ENCODE measurements at places on chromosomes 1 and 21. TPM values are rescaled to one million over a fixed set of nuclear protein-coding genes. Genes with fewer than 3 reads are reported as not detected.

The PRR9 gene
- total RNA-seq: not detected

The TSPEAR gene
- total RNA-seq: 0.27 TPM

DNA sequence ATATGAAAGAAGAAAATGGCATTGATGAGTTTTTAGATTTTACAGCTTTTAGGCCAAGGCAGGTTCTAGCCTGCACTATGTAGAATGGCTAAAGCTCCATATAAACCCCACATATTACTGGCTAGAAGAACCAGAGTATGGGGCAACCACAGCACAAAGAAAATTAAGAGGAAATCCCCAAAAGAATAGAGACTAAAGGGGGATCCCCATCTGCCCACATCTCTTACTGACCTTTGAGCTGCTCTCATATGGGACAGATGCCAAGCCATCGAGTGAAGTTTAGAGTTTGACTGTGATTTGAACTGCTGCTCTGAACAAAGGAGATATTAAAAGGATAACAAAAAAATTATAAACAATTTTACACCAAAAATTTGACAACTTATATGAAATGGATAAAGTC lies 102.2 kb upstream of the HAO2 start:
- no peak for DNase-seq

- no peak for DNase-seq
Measured at GRCh38 chr21:46148106-46148505, 7.3 kb downstream of the FTCD start.

DNA sequence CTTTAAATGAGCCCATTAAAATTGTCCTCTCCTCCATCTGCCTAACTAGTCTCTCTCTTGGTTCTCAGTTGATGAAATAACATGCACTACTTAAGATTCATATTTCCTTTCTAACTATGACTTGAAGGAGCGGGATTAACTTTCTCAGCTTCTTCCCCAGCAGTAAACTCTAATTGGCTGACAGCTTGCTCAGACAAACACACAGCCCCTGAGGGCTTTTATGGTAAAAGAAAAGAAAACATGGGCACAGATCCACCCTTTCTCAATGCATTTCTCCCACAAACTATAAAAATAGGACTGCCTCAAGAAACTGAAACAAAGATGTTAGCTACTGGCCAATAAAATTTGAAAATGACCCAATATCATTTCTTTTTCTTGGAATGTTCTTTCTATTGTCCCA lies 703.1 kb downstream of the ADGRL2 start:
- DNase-seq: no peak

DNA sequence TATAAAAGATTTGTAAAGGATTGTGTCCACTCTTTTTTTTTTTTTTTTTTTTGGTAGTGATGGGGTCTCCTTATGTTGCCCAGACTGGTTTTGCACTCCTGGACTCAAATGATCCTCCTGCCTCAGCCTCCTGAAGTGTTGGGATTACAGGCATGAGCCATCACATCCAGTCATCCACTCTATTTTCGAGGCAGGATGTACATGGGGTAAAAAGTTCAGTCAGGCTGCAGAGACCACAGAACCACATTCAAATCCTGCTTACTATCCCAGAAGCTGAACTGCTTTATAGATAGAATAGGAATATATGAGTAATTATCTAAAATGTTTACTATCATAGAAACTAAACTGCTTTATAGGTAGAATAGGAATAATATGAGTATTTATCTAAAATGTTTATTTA lies 26.0 kb upstream of the KCNK2 start:
- DNase-seq: no peak

DNA sequence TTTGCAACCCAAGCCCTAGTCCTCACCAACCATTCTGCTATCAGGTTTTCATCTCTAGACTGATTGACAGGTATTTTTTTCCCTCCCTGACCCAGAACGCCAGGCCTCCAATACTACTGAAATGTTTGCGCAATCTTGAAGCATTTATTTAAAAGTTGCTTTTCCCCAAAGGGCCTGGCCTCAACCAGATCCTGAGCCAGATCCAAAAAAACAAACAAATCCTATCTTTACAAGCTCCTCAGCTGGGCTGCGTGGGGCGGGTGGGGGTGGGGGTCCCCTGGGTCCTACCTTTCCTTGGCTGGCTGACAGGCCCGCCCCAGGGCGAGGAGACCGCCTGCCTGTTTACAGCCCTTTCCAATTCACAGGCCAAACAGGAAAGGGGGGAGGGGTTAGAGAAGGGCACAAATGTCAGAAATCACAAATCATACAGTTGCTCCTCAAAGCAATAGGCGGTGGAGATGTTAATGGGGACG lies 98.8 kb downstream of the FOXD2 start:
- DNase-seq: no peak

- DNase-seq: no peak
Measured at GRCh38 chr1:11961230-11961629, 19.0 kb upstream of the MFN2 start.

- no peak for DNase-seq
Measured at GRCh38 chr1:178954325-178954690, 71.4 kb upstream of the FAM20B start.

GRCh38 chr1:76542359-76542758 lies 324.9 kb upstream of the ST6GALNAC5 start:
- DNase-seq: no peak

- DNase-seq: no peak
Measured at GRCh38 chr1:63817152-63817667, 43.4 kb downstream of the ROR1 start.

GRCh38 chr1:67194209-67194863 lies 28.1 kb downstream of the IL23R start:
- DNase-seq: no peak

DNA sequence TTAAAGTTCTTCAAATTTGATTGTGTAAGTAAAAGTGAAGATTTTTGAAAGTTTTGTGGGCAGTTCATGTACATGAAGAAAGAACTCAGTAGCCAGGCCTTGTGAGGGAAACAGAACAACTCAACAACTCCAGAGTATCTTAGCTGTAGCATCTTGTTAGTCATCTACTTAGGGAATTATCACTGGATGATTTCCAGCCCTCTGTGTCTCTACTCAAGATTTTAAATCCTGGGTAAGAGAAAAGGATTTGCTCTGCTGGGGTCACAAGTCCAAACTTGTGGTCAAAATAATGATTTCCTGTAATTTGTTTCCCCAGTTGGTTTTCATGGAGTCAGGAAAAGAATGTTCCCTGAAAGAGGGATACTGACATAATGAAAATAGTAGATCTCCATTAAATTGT lies 8.2 kb downstream of the OR10T2 start:
- no peak for DNase-seq

GRCh38 chr1:205183676-205184335 lies 27.7 kb downstream of the DSTYK start:
- DNase-seq: no peak
